Renal cortex interstitium (tissue), 15 donors: ENCODE measurements at places on chromosomes 11 and 22. TPM values are rescaled to one million over a fixed set of nuclear protein-coding genes. Genes with fewer than 3 reads are reported as not detected.

MYOD1 gene
- polyA plus RNA-seq, result not detected

KCNA4 gene
- 0.12 TPM for polyA plus RNA-seq

ZNF214 gene
- polyA plus RNA-seq, result 13.1 TPM

SLC22A12 gene
- 11.3 TPM for polyA plus RNA-seq

RBM4 gene
- polyA plus RNA-seq, result 261 TPM

SPTY2D1 gene
- polyA plus RNA-seq, result 30.4 TPM

DNA sequence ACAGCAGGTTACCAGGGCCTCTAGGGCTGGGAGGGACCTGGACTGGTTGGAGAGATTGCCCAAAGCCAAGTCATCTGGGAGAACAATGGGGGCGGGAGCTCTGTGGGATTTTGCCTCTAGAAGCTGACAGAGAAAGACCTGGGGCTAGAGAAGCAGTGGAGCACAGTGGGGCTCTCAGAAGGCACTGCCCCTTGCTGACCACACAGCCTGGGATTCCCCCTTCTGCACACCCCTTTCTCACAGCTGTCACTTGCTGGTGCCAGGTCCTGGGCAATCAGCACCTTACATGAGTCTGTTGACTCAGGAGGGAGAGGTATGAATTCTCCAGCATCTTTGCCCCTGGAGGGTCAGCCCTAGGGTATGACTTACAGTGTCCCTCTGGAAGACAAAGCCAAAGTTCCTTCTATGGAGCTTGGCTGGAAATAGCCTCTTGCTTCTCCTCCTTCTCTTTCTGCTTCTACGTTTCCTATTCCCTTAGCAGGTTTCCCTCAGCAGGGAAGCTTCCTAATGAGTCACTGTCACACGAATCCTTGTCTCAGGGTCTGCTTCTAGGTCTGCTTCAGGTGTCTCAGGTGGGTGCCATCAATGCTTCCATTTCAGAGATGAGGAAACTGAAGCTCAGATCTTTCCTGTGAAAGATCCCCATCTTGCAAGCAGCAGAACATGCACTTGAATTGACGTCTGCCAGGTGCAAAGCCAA lies 27.0 kb downstream of the GDPD5 start:
- DNase-seq, result no peak

DNA sequence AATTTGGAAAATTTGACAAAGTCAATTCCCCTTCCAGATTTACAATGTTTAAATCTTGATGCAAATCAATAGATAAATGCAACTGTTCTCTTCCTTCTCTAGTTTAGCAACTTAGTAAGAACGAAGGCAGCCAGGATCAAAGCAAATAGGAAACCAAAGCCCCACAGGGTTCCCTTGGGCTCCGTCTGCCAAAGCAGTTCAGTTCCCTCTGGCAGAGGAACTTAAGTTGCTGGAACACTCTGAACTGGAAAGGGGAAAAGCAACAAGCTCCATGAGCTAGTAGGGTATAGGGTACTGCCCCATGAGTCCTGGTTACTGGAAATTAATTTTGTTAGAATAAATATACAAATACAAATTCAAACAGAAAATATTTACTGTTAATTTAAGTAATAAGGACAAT lies 91.3 kb downstream of the RELT start:
- no peak for DNase-seq

DNA sequence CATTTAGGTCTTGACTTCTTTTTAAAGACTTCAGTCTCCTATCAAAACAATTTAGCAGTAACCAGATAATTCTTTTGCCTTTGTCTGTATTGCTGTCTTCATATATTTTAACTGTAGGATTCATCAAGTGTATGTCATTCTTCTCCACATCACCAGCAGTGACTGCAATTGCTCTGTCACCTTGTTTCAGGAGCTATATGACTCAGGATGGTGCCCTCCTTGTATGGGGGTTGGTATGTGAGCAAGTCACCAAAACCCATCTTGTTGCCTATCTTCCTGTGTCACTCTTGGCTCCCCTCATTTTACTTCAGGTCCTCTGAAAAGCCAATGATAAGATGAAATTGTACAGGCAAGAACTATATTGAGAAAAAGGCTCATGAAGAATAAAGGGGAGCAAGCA lies 256.9 kb upstream of the LUZP2 start:
- DNase-seq, result no peak

- no peak for DNase-seq
Measured at GRCh38 chr11:126101251-126101929, 38.7 kb upstream of the CDON start.

- no peak for DNase-seq
Measured at GRCh38 chr11:77471558-77472193, 2.2 kb downstream of the PAK1 start.

DNA sequence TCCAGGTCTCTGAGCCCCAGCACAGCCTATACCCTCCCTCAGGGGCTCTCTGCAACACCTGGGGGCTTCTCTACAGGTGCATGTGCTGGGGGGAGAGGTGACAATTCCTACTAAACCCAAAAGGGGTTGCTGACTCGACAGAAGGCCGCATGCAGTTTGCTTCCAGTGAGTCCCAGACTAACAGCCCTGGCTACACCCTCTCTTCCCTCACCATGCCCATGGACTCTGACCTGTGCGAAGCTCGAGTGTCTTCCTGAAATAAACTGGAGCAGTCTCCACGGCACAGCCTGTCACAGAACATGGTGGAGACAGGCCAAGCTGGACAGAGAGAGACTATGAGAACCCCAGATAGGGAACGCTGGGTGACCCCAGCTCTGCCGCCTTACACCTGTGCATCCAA lies 16.6 kb downstream of the PLEKHA7 start:
- no peak for DNase-seq

DNA sequence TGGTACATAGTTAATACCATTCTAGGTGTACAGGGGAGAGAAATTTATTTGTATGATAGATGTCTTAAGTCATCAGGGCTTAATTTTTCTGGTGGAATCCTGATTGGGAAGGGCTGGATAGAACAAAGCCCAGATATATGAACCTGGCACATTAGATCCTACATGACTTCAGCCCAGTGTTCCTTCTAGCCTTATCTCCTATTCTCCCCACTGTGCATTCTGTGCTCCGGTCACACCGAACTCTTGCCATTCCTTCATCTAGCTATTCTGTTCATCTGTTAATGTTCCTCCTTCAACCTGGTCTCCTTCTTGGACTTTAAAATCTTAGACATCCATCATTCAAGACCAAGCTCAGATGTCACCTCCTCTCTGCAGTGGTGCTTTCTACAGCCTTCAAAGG lies 68.9 kb upstream of the EED start:
- no peak for DNase-seq

DNA sequence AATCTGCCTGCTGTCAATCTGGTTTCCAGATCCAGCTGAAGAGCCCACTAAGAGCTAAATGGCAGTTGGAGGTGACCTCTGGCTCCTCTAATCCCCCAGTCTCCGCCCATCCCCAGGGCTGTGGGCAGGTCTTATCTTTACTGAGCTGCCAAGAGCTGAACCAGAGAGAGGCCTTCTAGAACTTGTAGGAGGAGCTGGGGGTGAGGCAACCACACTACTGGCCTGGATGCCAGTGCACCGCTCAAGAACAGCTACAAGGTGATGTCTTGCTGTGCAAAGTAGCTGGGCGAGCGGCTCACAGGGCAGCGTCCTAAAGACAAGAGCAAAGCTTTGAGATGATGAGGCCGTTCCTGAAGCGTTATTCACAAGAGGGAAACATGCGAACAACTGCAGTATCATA lies 374.6 kb downstream of the CTTN start:
- DNase-seq, result no peak

DNA sequence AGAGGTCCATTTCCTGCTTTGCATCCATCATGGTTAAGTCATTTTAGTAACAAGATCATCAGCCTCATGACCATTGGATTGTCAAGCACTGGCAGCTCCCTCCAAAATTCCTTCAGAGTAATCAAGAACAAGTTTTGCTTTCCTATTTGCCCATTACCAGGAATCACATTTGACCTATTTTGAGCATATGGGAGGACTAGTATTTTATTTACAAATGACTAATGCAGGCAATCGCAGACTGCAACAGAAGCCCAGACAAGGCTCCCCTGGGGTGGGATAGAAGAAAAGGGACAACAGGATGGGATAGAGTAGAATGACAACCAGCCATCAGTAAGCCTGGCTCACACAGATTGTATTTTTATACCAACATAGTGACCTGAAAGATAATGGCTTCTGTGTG lies 9.1 kb downstream of the MMP10 start:
- no peak for DNase-seq

GRCh38 chr22:37175414-37176281 lies 12.4 kb downstream of the C1QTNF6 start:
- DNase-seq, result no peak

DNA sequence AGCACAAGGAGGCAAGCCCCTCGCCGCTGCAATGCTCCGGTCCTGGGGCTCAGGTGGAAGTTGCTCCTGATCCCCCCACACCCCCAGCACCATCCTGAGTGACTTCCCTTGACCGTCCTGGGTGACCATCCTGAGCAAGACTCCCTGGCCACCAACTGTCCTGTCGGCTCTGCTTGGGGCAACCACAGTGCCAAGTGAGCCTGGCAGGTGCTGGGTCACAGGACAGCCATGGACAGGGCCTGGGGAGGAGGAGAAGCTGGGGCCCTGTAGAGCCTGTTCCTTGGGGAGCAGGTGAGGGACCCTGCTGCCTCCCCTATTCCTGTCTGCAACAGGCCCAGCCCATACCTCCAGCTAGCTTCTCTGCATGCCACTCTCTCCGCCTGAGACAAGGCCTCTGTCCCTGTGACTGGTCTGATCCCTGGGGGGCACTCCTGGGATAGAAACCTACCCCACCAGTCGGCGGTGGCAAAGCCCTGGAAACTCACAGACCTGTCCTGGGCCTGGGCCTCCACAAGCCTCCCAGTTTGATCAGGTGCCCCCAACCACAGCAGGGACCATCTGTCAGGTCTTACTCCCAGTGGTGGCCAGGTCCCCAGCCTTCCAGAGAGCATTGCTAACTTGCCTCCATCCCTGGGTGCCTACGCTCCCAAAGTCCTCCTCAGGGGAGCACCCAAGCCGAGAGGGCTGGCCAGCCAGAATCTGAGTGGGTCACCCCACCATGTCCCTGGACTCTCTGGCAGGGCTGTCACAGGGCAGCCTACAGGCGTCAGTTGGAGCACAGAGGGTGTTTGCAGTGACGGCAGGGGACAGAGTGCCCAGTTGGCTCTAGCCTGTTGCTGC lies 68.7 kb upstream of the WNT7B start:
- DNase-seq, result no peak

- no peak for DNase-seq
Measured at GRCh38 chr11:123241874-123242543, 47.0 kb upstream of the CLMP start.

GRCh38 chr11:63768237-63769041 lies at the start of gene ZFTA:
Gene ZFTA (minus strand): TSS chr11:63768775. CDS start chr11:63768622, 153 bp downstream.
- no peak for DNase-seq

DNA sequence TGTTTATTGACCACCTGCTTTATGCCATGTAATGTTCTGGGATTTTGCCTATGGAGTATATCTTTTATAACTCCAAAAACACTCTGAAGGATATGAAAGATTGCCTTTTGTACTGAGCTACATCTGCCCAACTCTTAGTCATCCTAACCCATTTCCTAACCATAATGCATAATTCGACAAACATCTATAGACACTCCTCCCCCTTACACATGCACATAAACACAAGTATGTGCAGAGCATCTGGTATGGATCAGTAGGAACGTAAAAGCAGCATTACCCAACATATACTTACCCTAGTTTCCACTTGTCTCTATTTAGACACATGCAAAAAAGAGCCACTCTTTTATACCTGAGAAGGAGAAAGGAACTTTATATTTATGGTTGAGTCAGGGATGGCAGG lies 272.8 kb downstream of the FAM76B start:
- DNase-seq, result no peak

GRCh38 chr11:97890466-97890865 lies 1130.3 kb upstream of the CNTN5 start:
- DNase-seq, result no peak

GRCh38 chr22:29218758-29219408 lies 13.2 kb downstream of the EMID1 start:
- no peak for DNase-seq

- DNase-seq, result no peak
Measured at GRCh38 chr22:40966726-40967085, 15.5 kb downstream of the RBX1 start.

DNA sequence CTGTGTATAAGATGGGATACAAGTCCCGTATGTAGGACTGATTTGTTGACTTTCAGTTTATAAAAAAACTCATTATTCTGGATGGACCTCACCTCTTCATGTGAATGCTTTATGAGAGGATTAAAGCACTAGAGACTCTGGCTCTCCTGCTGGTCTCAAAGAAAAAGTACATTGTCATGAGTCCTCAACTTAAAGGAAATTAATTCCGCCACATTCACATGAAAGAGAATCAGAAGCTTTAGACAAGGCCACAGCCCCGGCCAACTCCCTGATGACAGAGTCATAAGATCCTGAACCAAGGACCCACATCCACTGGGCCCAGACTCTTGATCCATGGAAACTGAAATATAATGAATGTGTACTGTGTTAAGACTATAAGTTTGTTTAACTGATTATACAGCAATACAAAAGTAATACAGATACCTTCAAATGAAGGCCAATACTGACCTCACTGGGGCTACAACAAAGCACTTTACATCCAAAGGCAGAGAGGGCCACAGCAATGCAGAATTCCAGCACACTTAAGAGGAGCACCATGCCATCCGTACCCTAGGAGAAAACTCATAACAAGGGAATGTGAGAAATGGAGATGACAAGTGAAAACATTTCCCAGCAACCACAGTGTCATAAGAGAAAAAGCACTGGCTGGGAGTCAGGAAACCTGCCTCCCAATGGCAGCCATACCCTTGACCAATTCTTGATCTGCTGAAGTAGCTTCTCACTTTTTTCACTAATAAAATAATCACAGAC lies 25.4 kb upstream of the MS4A6A start:
- no peak for DNase-seq

DNA sequence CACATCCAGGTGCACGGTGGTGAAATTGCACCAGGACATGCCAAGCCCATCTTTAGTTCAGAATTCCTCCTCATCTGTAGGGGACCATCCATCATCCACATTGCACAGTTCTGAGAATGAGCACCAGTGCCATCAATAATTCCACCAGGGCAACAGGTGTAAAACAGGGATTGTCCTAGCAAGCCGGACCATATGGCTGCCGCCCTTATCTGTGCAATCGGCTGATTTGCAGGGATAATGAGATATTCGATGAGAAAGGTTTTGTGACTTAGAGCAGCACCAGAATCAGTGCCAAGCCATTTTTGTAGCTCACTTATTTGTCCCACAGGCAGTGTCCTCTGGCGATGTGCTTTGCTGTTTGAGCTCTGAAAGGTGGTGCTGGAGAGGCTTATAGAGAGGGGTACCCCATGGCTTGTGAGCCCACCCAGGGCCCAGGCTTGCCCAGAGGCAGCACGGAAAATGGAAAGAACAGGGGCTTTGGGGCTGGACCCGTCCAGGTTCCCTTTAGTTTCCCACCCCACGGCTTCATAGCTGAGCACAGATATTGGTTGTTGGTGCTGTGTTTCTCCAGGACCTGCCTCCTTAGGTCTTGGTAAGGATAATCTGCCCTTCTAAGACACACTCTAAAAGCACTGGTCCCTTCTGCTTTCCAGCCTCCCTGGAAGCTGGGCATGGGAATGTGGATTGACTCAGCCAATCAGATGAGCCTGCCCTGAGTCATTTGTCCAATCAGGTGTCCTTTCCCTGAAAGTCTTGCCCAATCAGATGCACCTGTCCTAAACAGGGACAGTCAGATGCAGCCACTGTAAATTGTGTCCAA lies 84.0 kb upstream of the SHANK2 start:
- no peak for DNase-seq
